Osteoblast (primary cell): ENCODE measurements at places on chromosomes 4 and X.

DNA sequence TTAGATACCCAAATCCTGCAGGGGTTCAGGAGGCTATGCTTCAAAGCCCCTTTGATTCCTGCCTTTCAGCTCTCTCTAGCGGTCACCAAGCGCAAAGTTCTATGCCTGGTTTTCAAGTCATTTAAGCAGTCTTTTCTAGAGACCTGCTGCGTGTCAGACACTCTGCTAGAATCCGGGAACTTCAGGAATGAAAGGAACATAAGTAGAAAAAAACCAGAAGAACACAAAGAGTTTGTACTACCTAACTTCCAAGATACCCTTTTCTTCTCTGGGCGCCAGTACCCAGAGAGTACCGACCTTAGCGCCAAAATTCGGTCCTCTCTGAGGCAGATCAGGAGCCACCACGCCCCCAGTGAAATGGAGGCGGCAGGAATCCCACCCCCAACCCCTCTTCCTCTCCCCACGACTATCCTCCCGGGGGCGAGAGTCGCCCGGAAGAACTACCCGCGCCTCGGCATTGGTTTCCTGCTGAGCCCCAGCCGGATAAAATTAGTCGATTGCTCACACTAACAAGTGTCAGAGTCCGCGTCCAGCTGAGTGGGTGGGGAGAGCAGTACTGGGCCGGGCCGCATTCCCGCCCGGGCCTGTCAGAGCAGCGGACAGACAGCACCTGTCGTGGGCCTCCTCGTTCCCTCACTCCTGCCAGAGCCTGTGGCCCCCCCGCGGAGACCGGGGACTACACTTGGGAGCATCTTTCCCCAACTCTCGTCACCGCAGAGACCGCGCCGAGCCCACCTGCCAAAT is 78.8 kb downstream of the RLIM start:
- H3K27me3 ChIP-seq, result no peaks in the 10 kb centered on the region
- H3K27ac ChIP-seq, result peak overlapping the region; percentile 66
- H3K4me3 ChIP-seq, result peak overlapping the region; percentile 69
- peaks cover 15% of the 10 kb centered on the region for H3K4me1 ChIP-seq

GRCh38 chrX:79154596-79155359 is 10.3 kb downstream of the GPR174 start:
- H3K27me3 ChIP-seq, result no peaks in the 10 kb centered on the region
- no peak for DNase-seq
- no peaks in the 10 kb centered on the region for H3K36me3 ChIP-seq
- no peaks in the 10 kb centered on the region for H3K4me1 ChIP-seq
- no peak overlapping the region for H3K27ac ChIP-seq

DNA sequence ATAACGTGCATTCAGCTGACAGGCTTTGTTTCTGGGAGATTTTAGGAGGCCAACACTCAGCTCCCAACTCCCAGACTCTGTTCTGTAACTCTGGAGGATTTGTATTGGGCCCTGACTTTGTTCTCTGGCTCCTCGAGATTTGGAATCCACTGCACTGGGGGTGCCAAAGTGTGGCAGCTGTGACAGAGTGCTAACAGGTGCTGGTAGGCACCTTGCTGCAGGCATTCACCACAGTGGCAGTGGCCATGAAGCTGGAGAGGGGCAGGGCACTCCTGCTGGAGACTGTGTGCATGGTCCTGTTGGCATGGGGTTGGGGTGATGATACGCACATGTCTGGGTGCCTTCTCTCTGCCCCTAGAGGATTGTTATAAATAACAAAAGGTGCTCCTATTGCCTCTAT is 1094.9 kb upstream of the SLIT2 start:
- H3K27ac ChIP-seq, result no peak overlapping the region
- no peaks in the 10 kb centered on the region for H3K4me1 ChIP-seq
- DNase-seq, result no peak
- no peaks in the 10 kb centered on the region for H3K36me3 ChIP-seq
- H3K4me3 ChIP-seq, result no peak overlapping the region

DNA sequence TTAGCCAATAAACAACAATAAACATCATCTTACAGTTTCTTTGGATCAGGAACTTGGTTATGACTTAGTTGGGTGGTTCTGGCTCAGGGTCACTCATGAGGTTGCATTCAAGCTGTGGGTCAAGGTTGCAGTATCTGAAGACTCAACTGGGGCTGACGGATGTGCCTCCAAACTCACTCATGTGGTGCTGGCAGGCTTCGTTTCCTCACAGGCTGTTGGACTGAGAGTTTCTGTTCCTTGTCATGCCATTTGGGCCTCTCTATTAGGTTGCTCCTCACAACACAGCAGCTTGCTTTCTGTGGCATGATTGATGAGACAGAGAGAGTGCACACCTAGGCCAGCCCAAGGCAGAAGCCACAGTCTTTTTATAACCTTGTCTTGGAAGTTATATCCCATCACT is 20.7 kb downstream of the FRMPD3 start:
- H3K36me3 ChIP-seq, result no peaks in the 10 kb centered on the region
- H3K4me1 ChIP-seq, result no peaks in the 10 kb centered on the region
- no peak overlapping the region for H3K4me3 ChIP-seq

GRCh38 chr4:7417639-7418038 is 17.1 kb downstream of the PSAPL1 start:
- no peak overlapping the region for H3K4me3 ChIP-seq
- peaks cover 7% of the 10 kb centered on the region for H3K27me3 ChIP-seq
- peak; percentile 66 for DNase-seq
- no peak overlapping the region for H3K27ac ChIP-seq

- H3K27ac ChIP-seq, result peak overlapping the region; percentile 72
- H3K4me1 ChIP-seq, result peaks cover 10% of the 10 kb centered on the region
- H3K27me3 ChIP-seq, result no peaks in the 10 kb centered on the region
- peaks cover 4% of the 10 kb centered on the region for H3K36me3 ChIP-seq
- DNase-seq, result no peak
Observed at GRCh38 chrX:134373736-134374135, 86.2 kb upstream of the HPRT1 start.

- H3K27me3 ChIP-seq, result no peaks in the 10 kb centered on the region
- H3K27ac ChIP-seq, result no peak overlapping the region
- no peaks in the 10 kb centered on the region for H3K4me1 ChIP-seq
- H3K36me3 ChIP-seq, result no peaks in the 10 kb centered on the region
- no peak for DNase-seq
Observed at GRCh38 chr4:84901173-84901572, 65.3 kb downstream of the WDFY3 start.

- no peaks in the 10 kb centered on the region for H3K36me3 ChIP-seq
- no peaks in the 10 kb centered on the region for H3K27me3 ChIP-seq
- H3K4me3 ChIP-seq, result no peak overlapping the region
- no peaks in the 10 kb centered on the region for H3K4me1 ChIP-seq
Observed at GRCh38 chrX:80174925-80175574, 160.5 kb downstream of the TBX22 start.

DNA sequence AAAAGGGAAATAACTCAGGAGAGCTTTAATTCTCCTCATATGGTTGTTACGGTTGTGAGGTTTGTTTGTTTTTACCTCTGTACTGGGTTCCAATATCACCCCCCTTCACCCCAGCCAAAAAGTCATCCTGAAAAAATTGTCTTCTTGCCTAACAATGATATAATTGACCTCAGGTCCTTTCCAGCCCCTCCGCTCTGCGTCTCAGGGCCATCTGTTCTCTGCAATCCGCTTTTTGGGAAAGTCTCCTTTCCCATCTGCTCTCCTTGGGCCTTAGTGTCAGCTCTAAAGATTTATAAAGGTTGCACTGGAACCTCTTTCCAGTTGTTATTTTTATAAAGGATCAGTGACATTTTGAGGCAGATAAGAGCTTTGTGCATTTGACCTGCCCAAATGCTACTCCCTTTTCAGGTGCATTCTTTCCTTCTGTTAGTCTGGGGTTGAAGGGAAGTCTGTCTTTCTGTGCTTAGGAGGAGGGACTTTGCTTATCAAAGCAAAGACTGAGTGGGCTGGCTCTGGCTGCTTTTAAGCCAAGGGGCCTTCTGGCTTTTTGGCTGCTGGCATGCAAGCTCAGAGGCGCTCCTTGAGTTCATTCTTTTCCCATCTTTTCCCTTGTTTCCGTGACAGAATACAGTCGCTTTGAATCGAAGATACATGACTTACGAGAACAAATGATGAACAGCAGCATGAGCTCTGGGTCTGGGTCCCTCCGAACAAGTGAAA is 34.1 kb downstream of the DLG3 start:
- H3K4me1 ChIP-seq, result peaks cover 42% of the 10 kb centered on the region
- peak overlapping the region; percentile 21 for H3K4me3 ChIP-seq
- H3K36me3 ChIP-seq, result no peaks in the 10 kb centered on the region
- no peak for DNase-seq

DNA sequence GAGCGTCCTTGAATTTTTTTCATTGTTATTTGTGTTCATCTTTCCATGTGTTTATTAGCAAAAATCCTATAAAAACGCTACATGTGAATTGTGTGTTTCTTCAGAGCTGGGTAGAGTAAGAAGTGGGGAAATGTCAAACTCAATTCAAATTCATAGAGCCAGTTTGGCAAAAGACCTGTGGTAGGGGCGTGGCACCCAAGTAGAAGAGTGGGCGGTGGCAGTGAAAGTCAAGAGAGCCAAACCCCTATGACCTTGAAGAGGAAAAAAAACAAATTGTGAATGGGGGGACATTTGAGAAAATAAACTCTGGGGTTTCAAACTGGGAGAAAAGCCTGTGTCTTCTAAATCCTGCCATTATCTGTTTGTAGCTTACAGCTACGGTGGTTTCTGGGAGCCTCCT is 4.4 kb upstream of the FOXO4 start:
- H3K4me1 ChIP-seq, result peaks cover 4% of the 10 kb centered on the region
- H3K36me3 ChIP-seq, result no peaks in the 10 kb centered on the region
- no peak overlapping the region for H3K27ac ChIP-seq
- DNase-seq, result no peak

GRCh38 chr4:57612279-57612678 is 502.1 kb upstream of the IGFBP7 start:
- no peaks in the 10 kb centered on the region for H3K4me1 ChIP-seq
- DNase-seq, result no peak
- no peak overlapping the region for H3K27ac ChIP-seq
- no peak overlapping the region for H3K4me3 ChIP-seq

GRCh38 chr4:124070688-124071484 is 641.6 kb downstream of the ANKRD50 start:
- no peaks in the 10 kb centered on the region for H3K36me3 ChIP-seq
- H3K27me3 ChIP-seq, result no peaks in the 10 kb centered on the region
- no peak for DNase-seq
- no peaks in the 10 kb centered on the region for H3K4me1 ChIP-seq

- no peaks in the 10 kb centered on the region for H3K27me3 ChIP-seq
- no peak overlapping the region for H3K27ac ChIP-seq
- no peaks in the 10 kb centered on the region for H3K36me3 ChIP-seq
- DNase-seq, result no peak
- peaks cover 44% of the 10 kb centered on the region for H3K4me1 ChIP-seq
- H3K4me3 ChIP-seq, result no peak overlapping the region
Observed at GRCh38 chr4:128556756-128557155, 252.7 kb upstream of the JADE1 start.

- no peak for DNase-seq
- peaks cover 15% of the 10 kb centered on the region for H3K4me1 ChIP-seq
- H3K36me3 ChIP-seq, result no peaks in the 10 kb centered on the region
Observed at GRCh38 chrX:120428309-120428708, 40.8 kb downstream of the LAMP2 start.

DNA sequence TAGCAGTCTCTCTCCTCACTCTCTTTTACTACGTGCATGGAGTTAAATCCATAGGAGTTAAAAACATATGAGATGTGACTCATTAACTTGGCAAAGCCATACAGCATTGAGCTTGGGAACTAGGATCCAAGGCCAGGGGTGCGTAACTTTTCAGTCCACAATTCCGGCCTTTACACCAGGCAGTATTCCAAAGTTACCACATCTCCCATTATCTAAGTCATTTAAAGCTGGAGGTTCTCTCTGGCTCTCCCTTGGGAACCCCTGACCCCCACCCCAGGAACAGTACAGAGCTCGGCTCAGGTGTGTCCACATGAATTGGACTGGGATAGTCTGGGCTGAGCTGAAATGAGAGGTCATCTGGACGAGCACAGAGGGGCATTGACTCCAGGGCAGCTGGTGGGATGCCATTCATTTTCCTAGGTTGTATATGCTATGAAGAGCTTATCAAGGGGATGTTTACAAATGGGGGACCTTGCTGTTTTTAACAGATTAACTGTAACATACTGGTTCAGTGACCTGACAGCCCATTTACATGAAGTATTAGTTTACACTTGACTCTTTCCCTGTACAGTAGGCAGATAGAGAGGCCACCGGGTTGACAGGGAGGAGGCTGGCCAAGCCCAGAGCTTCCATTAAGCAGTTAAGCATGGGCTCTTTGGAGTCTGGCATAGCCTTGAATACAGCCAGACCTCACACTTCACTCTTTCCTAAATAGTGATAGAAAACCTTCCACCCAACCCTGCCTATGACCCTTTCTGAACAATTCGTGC is 128.8 kb downstream of the RAB28 start:
- no peak for DNase-seq
- H3K4me1 ChIP-seq, result no peaks in the 10 kb centered on the region
- H3K27ac ChIP-seq, result no peak overlapping the region
- no peaks in the 10 kb centered on the region for H3K27me3 ChIP-seq
- H3K36me3 ChIP-seq, result no peaks in the 10 kb centered on the region
- H3K4me3 ChIP-seq, result no peak overlapping the region

DNA sequence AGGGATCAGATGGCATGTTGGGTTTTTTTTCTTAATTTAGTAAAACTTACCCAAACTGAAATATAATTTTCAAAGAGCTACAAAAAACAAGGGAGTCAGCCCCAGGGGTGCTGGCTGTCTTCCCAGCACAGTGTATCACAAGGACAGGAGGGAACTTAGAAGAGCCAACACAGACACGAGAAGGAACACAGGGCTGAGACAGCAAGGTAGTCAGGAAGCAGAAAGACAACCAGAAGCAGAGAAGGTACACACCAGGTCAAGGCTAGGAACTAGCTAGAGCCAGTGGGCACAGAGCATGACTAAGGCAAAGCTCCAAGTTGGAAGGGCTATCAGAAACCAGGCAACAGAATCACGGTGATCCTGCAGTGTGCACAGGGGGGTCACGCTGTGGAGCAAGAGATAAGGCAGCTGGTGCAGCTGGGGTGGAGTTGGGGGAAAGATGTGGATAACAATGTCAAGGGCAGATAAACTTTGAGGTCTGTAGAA is 168.7 kb downstream of the NR3C2 start:
- DNase-seq, result no peak
- H3K27ac ChIP-seq, result no peak overlapping the region
- no peak overlapping the region for H3K4me3 ChIP-seq

- no peak overlapping the region for H3K4me3 ChIP-seq
- no peak for DNase-seq
- H3K27me3 ChIP-seq, result no peaks in the 10 kb centered on the region
Observed at GRCh38 chrX:93637591-93637990, 35.8 kb downstream of the NAP1L3 start.

- H3K4me3 ChIP-seq, result no peak overlapping the region
- H3K36me3 ChIP-seq, result no peaks in the 10 kb centered on the region
- no peaks in the 10 kb centered on the region for H3K27me3 ChIP-seq
- H3K4me1 ChIP-seq, result no peaks in the 10 kb centered on the region
- H3K27ac ChIP-seq, result no peak overlapping the region
Observed at GRCh38 chr4:109721033-109721432, 8.8 kb downstream of the PLA2G12A start.
